NCI-H1417 treated with DMSO at 0.1 percent for 48 hours (cell line): ENCODE measurements at places on chromosomes 4 and X.

DNA sequence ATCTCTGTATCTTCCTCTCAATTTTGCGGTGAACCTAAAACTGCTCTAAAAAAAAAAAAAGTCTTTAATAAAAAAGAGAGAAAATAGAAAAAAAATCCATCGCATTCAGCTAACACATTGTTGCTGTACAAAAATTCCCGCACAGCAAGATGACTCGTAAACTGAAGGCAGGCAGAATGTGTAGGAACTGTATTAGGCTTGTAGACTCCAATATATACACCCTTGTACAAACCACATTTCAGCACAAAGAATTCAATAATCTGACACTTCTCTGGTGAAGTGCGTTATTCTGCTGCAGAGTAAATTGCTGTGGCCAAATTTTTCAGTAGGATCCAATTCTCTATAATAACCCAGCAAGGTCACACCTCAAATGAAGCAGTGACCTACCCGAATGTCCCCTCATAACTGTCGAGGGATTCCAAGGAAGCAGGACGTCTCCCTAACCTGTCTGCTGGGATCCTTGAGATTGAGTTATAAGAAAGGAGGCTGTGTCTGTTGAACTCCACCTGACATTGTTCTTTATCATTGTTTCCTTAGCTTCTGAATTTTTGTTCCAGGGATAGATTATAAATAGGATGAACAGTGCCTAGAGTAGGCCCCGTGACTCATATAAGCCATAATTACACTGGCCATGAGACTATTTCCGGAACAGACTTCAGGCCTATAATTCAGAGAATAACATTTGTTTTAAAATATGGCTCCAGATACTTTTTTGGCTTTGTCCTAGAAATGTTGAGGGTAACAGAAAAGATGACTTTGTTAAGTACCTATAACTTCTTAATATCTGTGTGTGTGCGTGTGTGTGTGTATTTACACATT lies 348.3 kb downstream of the PCDH7 start:
- no peak for DNase-seq

DNA sequence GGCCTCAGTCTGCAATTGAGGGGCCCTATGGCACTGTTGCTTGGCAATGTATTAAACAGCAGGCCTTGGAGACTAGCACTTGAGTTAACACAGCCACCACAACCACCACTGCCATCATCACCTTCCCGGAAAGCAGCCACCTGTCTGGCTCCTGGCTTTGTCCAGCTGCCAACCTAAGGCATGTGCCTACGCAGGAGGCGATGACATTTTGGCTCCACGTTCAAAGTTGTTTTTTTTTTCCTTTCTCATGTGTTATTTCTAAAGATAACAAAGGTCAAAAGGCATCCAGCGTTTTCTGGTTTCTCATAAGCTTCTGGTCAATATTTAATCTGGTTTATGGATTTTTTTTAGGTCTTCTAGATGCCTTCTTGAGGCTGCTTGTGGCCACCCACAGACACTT lies 7.5 kb downstream of the CLDN2 start:
- DNase-seq, result no peak

- DNase-seq, result no peak
These were observed 79.1 kb downstream of the ANKRD50 start for GRCh38 chr4:124633285-124633941.

DNA sequence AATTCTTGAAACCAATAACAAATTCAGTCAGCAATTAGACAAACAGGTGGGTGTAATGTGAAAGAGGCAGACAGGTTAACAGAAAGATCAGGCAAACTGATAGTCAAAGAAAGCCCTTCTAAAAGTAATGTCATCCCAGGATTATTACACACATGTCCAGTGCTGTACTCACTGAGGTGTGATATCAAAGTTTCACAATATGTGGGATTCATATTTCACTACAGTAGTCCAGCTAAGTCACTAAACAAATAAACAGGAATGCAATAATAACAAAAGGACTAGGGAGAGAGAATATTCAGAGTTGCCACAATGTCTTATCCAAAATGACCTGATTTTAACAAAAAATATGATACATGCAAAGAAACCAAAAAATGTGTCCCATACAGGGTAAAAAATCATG lies 787.5 kb downstream of the FSTL5 start:
- DNase-seq, result no peak

DNA sequence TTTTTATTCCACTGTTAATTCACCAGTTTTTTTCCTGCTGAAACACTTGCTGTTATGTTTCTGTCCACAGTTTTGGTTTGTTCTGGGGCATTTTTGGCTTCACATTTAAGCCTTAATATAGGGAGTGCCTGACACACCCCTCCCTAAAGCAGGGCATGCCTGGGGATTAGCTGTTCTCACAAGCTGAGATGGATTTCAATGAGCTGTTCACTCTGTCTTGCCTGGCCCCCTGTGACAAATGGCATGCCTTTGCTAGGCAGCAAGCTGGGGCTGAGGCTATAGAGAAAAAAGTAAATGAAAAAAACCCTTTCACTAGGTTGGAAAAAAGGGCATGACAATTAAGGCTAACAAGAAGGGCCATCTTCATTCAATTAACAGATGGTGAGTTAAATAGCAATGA lies 22.4 kb downstream of the LPAR4 start:
- no peak for DNase-seq

DNA sequence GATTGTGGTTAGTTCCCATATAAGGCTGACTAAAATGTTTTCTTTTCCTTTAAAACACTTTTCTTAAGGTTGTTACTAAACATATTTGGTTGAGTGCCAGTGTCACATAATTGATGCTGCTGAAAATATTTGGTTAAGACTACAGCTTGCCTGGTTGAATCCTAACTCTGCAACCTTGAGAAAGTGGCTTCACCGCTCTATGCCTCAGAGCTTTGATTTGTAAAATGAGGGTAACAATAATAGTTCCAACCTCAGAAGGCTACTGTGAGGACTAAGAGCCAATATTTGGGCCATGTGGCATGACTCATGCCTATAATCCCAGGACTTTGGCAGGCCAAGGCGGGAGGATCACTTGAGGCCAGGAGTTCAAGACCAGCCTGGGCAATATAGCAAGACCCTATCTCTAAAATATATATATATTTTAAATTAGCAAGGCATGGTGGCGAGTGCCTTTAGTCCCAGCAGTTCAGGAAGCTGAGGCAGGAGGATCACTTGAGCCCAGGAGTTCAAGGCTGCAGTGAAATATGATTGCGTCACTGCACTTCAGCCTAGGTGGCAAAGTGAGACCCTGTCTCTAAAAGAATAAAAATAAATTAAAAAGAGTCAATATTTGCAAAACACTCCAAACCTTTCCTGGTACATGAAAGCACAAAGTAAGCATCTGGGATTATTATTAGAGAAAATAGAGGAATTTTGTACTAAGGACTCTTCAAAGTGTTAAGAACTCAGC lies 7.1 kb upstream of the NEIL3 start:
- DNase-seq, result no peak
